ENCODE measurements at places on chromosomes 1 and 21.

- DNase-seq = no peak
Measured at GRCh38 chr21:31553926-31554325, 105.6 kb upstream of the SOD1 start.

- no peak for DNase-seq
Measured at GRCh38 chr21:33984021-33984481, 68.4 kb upstream of the ATP5PO start.

GRCh38 chr1:42956739-42957138 is 1.9 kb downstream of the SLC2A1 start:
- DNase-seq = no peak

DNA sequence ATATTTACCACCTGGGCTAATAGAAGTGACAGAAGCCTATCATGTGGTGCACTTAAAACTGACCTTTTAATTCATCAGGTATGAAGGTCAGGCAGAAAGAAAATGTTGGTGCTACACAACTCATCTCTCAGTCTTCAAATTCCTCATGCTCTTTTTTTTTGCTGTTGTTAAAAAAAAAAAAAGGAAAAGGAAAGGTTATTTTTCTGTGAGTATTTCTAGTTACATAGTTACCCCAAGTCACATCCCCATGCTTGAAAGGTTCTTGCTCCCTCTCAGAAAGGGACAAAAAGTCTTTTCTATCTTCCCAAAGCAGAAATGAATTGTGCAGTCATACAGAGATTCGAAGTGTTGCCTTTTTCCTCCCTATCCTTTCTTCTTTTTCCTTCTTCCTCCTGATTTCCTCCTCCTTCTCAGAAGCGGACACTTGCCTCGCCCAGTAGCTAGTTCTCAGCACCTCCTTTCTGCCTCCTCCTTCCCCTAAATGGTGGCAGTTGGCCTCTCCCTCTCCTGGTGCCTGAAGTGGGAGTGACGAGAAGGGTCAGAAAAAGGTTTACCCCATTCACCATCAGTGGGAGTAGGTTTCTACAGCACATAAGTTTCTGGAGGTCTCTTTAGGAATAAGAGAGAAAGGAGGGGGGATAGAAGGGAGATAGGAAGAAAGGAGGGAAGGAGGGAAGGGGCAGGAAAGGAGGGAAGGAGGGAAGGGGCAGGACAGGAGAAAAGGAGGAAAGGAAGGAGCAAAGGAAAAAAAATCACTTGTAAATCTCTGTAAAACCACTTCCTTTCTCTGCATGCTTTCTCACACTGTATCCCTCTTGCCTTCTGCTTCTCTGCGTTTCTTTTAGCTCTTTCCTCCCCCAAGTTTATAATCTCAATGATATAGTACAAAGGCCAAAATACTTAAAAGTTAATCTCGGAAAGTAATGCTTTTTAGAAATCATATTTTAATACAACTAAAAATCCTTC is 20.4 kb upstream of the C1orf105 start:
- no peak for DNase-seq

DNA sequence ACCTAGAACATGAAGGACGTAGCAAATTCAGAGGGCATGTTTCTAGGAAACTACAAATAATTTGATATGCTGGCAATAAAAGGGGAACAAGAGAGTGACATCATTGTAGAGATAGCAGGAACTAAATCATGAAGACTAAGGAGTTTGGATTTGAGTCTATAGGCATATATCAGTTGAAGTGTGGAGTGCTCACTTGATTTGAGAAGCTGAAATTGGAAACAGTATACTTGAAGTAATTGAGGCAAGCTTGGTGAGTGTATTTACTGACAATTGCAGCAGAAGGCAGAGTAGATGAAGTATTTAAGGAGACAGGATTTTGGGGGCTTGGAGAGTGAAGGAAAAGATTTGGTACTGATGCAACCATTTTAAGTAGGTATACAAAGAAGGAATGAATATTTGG is 6.4 kb upstream of the TMCO2 start:
- peak; percentile 33 for DNase-seq

GRCh38 chr1:218996362-218996761 is 177.3 kb upstream of the LYPLAL1 start:
- no peak for DNase-seq

- no peak for DNase-seq
Measured at GRCh38 chr1:193538680-193539079, 352.3 kb upstream of the B3GALT2 start.

GRCh38 chr1:118589238-118589846 is 398.8 kb downstream of the TBX15 start:
- no peak for DNase-seq

GRCh38 chr1:170791941-170792340 is 128.0 kb downstream of the PRRX1 start:
- DNase-seq = no peak

Measured in inflammatory macrophage treated with lipopolysaccharide for 1 hour (primary cell).